ENCODE measurements at places on chromosomes 5 and 9. TPM values are rescaled to one million over a fixed set of nuclear protein-coding genes. Genes with fewer than 3 reads are reported as not detected.

The SOHLH1 gene
- not detected for total RNA-seq

The FAT2 gene
- total RNA-seq: not detected

The AK8 gene
- 0.30 TPM for total RNA-seq

The FAM163B gene
- total RNA-seq: not detected

The TUT7 gene
- total RNA-seq: 32.2 TPM

The PRRC2B gene
- 36.3 TPM for total RNA-seq

The PSAT1 gene
- total RNA-seq: 31.2 TPM

The KCNIP1 gene
- not detected for total RNA-seq

The FAM120AOS gene
- 35.4 TPM for total RNA-seq

The MAPKAP1 gene
- total RNA-seq: 74.5 TPM

The OTP gene
- not detected for total RNA-seq

The EPB41L4B gene
- 0.30 TPM for total RNA-seq

The CAMK4 gene
- total RNA-seq: 3.6 TPM

The PTBP3 gene
- total RNA-seq: 31.2 TPM

The TUSC1 gene
- 19.2 TPM for total RNA-seq

The SERF1B gene
- total RNA-seq: 45.6 TPM

The MYORG gene
- total RNA-seq: 2.3 TPM

All from epithelial cell of umbilical artery (primary cell).